ENCODE measurements at places on chromosomes 11 and 22.

GRCh38 chr11:2250041-2250440 lies 20.3 kb downstream of the ASCL2 start:
- no peak for DNase-seq

DNA sequence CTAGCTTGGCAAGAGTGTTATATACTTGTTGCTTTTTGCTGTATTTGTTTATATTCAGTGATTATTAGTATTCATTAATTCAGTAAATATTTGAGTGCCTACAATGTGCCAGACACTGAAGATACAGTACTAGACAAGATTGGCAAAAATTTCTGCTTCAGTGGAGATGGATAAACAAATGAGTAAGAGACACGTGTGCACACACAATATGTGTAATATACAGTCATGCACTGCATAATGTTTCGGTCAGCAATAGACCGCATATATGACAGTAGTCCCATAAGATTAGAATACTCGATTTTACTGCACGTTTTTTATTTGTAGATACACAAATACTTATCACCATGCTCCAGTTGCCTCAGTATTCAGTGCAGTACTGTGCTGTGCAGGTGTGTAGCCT lies 104.9 kb upstream of the GAL start:
- DNase-seq = no peak

- peak; percentile 70 for DNase-seq
Observed at GRCh38 chr11:66883016-66883965, 26.4 kb downstream of the LRFN4 start.

- DNase-seq = peak; percentile 14
Observed at GRCh38 chr11:61814247-61814957, 2.4 kb downstream of the FADS1 start.

- no peak for DNase-seq
Observed at GRCh38 chr11:937841-938261, 12.2 kb downstream of the AP2A2 start.

DNA sequence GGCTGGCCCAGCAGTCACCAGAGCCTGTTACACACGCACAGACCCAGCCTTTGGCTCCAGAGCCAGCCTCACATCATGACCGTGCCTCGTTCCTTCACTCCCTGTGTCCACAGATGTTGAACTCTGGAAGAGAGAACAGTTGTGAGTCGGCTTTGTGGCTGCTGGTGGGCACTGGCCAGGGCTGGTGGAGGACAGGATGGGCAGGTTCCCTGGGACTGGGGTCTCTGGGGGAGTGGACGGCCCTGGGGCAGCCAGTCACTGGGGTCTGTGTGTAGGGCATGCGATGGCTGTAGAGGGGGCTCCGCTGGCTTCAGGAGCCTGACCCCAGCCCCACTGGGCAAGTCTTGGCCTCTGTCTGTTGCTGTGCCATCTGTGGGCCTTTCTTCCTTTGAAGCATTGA lies 1070.1 kb downstream of the BRD1 start:
- DNase-seq = no peak

- no peak for DNase-seq
Observed at GRCh38 chr11:125078016-125078415, 14.9 kb downstream of the SLC37A2 start.

- peak; percentile 79 for DNase-seq
Observed at GRCh38 chr11:46331282-46331984, 15.8 kb upstream of the DGKZ start.

GRCh38 chr11:44952082-44952481 lies 1.4 kb upstream of the TP53I11 start:
- no peak for DNase-seq

DNA sequence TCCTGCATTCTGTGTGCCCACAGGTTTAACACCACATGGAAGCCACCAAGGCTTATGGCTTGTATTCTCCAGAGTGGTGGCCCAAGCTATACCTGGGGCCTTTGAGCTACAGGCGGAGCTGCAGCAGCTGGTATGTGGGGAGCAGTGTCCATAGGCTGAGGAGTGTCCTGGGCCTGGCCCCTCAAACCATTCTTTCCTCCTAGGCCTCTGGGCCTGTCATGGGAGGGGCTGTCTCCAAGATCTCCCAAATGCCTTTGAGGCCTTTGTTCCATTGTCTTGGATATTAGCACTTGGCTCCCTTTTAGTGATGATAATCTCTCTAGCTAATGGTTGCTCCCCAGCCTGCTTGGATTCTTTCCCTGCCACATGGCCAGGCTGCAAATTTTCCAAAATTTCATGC lies 6.4 kb upstream of the TBC1D22A start:
- no peak for DNase-seq

- peak; percentile 29 for DNase-seq
Observed at GRCh38 chr22:41779929-41780505, 20.5 kb upstream of the CCDC134 start.

DNA sequence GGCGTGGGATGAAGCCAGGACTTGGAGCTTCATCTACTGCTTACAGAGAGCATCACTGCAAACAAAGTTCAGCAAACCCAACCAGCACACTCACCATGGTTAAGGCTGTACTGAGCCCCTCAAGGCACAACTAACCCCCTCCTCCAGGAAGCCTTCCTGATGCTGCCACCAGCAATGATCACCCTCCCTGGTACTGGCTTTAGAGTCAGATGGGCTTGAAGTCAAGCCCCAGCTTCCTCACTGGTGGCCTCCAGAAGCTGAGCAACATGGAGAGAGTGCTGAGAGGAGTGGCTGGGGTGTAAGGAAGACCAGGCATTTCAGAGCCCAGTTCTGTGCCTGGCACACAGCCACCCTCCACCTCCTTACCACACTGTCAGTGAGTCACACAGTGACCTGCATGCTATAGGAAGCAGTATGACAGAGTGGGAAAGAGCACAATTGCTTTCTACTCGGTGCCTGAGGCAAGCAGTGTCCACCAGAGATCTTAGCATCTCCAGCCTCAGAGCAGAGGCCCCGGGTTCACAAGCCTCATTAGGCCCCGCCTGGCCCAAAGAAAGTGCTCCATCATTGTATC lies 24.7 kb upstream of the BAIAP2L2 start:
- DNase-seq = no peak

DNA sequence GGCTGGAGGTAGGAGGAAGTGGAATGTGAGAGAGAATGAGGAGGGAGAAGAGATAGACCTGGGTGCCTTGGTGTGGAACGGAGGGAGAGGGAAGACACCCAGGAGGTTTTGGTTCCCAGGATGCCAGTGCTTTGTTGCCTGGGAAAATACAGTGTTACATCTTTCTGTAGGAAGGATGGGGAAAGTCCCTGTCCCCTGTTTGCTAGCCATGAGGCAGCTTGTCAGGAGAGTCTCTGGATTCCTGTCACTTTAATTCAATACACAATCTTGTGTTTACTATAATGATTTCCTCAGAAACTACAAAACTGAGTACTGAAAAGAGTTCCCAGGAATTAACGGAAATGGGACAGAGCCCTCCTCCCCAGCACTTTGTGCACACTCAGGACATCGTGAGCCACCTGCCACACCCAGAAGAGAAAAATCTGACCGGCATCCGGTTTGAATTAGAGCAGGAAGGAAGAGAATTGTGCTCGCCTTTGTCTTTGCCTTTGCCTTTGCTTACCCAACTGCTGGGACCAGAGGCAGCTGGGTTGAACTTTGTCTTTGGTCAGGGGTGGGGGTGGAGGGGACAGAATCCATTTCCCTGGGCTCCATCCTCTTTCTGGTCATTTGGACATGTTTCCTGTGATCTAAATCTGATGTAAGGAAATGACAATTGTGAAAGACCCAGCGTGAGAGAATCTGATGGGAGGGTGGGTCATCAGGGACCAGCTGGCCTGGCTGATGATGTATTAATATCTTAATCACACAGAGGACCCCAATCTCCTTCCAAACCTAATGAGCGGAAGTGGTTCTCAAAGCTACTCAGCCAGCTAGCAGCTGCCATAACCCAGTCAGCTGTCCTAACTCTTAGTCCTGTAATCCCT lies 1.3 kb upstream of the LIMK2 start:
- DNase-seq = no peak

DNA sequence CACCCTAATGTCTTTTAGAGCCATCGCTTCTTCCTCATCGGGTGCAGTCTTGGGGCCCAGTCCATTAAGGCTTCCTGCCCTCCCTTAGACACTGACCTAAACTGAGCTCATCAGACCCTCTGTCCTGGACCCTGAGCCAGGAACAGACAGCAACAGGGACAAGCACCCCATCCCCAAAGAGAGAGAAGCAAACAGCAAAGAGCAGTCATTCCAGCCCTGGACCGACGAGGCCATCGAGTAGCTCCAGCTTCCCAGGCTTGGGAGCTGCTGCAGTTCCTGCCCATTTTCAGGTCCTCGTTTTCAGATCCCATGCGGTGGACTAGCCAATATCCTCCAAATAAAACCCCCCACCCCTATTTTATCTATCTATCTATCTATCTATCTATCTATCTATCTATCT lies 25.8 kb upstream of the CACNG2 start:
- DNase-seq = no peak

DNA sequence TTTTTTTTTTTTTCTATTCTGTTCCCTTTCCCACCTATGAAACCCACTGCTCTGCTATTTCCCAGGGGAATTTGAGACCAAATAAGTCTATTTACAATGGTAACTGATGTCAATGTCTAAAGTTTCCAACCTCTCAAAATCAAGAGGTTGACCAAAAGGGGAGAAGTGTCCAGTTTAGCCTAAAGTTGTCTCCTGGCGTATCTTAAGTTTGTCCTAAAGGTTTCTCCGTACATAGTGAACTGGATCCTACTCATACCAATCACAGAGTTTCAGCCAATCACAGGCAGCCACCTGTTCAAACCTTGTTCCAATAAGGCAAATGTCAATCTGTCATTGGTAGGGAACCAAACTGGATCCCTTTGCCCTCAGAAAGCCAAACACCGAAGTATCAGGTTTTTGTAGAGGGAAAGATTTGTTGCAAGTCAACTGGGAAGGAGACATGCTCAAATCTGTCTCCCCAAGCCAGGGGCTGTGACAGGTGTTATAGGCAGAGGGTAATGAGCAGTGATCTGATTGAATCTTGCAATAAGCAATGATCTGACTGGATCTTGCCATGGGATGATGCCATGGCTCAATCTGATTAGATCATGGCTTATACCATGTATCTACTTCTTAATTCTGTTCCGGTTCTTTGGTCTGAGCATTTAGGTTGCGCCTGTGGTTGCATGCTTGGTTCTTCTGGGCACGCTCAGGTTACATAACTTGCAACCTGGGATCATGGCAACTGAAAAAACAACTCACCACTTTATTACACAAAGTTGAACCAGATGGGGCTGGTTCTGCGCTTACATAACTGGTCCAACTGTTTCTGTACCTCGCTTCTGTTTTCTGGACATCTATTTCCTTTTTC lies 1.1 kb upstream of the VPS37C start:
- DNase-seq = no peak

DNA sequence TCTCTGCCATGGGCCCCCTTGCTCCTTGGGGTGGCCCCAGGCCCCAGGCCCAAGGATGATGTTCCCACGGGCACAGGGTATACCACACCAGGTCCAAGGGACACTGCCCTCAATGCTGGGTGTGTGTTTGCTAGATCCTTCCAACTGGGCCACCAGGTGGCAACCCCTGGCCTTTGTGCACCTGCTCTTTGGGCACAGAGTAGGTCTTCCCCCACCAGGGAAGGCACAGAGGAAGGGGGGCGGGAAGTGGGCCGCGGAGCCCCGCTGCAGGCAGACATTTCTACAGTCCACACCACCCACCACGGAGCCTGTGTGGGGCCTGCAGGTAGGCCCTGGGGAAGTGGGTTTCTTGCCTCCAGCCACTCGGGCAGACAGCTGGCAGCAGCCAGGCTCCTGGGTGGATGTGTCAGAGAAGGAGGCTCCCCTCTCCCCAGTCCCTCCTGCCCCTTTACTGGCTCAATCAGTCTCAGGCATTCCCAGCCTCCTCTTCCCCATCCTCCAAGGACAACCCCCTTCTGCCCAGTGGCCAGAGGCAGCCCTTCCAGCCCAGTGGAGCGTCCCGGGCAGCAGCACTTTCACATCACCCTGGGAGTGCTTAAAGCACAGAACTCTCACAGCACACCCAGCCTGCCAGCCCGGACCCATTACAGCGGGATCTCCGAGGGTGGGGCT lies 21.6 kb downstream of the MAFF start:
- no peak for DNase-seq

- DNase-seq = no peak
Observed at GRCh38 chr11:115765803-115766239, 261.6 kb upstream of the CADM1 start.

- DNase-seq = no peak
Observed at GRCh38 chr11:120023551-120023950, 114.4 kb downstream of the TRIM29 start.

DNA sequence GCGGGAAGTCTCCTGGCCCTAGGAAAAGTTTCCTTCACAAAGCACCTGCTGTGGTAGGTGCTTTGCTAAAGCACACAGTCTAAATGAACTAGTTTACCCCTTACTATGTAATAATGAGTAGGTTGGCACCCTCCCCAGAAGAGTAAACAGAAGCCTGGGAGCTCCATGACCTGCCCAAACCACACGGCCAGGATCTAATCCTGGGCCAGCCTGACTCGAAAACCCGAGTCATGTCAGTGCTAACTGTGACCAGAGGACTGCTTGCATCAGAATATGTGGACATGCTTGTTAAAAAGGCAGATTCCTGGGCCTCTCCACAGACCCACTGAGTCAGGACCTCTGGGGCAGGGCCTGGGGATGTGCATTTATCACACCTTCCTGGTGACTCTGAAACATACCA lies 67.7 kb downstream of the PANX1 start:
- DNase-seq = no peak

DNA sequence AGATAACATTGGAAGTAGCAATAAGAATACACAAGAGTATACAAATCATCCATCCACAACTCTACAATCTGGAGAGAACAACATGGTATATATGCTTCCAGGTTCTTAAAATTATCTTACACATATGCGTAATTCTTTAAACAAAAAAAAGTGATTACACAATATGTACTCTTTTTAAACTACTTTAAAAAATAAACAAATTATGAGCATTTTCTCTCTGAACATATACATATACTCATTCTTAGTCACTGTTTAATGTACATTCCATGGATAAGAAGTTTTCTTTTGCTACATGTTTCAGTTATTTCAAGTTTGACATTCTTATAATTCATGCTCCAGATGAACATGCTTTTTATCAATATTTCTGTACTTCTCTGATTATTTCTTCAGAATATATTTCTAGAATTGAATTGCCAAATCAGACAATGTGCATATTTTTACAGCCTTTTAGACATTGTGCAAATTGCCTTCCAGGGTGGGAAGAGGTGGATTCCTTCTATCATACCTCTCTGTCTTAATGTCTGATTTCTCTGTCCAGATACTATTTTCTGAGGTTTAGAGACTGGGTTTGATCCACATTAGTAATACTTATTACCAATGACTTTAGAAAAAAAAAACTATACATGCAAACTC lies 551.6 kb downstream of the METTL15 start:
- DNase-seq = no peak

- no peak for DNase-seq
Observed at GRCh38 chr11:115084231-115084630, 405.9 kb downstream of the NXPE2 start.

DNA sequence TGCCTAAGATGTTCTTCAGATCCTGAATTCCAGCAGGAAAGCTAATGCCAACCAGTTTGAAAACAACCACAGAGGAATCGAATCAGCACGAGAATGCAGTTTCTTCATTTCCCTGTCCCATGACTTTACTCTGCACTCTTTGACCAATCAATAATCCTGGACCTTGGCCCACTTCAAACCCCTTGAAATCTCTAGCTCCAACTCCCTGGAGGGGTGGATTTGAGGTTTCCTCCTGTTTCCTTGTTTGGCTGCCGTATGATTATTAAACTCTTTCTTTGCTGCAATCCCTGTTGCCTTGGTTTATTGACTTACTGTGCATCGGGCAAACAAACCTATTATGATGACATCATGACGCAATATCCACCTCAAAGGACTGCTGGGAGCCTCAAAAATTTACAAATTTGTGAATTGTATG lies 109.3 kb downstream of the FBXO7 start:
- DNase-seq = no peak
